ENCODE measurements at places on chromosomes 1 and 21.

DNA sequence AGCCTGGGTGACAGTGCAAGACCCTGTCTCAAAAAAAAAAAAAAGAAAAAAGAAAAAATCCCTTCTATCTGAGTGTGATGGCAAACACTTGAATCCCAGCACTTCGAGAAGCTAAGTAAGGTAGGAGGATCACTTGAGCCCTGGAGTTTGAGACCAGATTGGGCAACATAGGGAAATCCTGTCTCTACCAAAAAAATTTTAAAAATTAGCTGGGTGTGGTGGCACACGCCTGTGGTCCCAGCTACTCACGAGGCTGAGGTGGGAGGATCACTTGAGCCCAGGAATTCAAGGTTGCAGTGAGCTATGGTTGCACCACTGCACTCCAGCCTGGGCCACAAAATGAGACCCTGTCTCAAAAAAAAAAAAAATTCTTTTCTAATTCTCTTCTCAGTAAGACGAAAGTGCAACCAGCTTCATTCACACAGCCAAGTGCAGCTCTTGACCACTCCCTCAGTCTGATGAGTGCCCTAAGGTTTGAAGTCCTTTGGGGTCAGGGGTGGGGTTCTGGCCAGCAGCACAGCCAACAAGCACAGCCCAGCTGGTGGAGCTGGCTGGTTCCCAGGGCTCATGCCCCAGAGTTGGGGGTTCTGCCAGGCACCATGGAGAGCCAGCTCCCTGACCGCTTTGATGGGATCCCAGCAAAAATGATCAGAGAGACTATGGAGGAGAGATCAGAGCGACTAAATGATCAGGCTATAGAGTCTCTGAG, 8.0 kb downstream of the SLC2A5 start:
- no peak for DNase-seq

- DNase-seq = no peak
Observed at GRCh38 chr1:167165948-167166689, 54.6 kb upstream of the POU2F1 start.

DNA sequence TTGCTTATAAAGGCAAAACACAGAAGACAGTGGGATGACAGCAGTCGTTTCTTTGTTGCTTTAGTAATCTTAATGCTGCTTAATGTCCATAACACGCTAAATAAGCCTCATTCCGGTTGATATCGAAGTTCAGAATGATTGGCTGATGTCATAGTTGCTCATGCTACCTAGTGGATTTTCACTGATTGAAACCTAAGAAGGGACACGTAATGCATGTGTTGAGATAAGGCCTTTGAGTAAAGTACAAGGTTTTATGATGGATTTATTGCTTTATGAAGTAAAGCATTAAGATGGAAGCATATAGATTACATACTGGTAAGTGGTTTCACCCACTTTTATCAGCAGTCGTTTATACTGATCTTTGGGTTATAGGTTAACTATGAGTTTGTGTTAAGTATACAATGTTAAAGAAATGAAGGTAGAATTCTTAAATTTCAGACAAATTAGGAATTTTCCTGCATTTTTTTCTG, 25.1 kb downstream of the IARS2 start:
- no peak for DNase-seq

DNA sequence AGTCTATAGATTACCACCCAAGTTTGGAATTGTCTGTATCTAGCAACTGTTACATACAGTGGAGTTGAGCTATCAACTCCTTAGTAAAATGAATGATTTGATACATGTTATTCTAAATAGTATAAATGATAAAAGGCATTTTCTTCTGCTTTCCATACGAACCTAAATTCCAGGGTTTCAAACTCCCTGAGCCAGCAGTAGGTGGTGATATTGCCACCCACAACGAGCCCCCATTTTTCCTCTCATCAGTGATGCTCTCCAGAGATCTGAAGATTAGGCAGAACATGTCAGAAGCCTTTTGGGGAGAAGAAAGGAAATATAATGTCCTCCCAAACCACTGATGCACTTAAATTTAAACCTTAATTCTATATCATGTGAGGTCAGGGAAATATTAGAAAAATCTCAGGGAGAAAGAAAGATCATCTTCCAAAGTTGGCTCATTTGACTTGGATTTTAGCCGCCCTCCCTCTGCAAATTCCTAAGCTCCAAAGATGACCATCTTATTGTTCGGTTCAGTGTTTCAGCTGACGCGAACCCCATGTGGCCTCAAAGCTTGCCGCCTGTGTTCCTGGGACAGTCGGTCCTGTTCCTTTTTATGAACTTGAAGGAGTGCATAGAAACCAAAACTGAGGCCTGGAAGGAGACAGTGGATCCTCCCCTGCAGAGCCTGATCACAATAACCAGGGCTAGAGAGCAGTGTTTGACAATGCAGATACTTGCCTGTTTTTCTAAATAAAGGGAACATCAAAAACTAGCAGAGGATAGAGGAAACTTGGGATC, 2.3 kb downstream of the EVA1C start:
- DNase-seq = no peak

- no peak for DNase-seq
Observed at GRCh38 chr1:147757015-147757990, 3.1 kb downstream of the GJA5 start.

DNA sequence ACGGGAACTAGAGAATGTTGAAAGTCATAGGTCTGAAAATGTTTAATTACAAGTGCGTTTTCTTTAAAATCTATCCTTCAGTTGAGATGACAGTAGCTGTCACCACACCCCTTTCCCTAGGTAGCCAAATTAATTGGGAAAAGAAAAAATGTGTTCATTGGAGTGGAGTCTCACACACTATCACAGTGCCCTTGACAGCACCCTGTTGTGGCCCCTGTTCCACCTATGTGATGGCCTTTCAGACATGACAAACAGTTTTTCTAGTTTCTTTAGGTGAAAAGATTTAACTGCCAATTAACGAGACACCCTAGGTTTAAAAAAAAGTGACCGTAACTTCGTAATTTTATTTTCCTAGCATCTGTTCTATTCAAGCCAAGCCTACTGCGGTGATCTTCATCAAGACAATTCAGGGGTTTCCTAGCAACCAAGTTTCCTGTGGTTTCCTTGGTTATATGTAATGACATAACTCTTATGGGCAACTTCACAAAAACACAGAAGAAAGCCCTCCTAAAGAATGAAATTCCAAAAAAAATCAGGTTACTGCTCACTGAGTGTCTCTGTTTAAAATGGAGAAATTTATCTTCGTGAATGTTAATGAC, 298.3 kb downstream of the PDE4B start:
- DNase-seq = no peak

- DNase-seq = no peak
Observed at GRCh38 chr21:32364387-32364786, 28.4 kb downstream of the URB1 start.

GRCh38 chr1:152067150-152067549, 21.7 kb downstream of the TCHHL1 start:
- DNase-seq = no peak

- DNase-seq = no peak
Observed at GRCh38 chr21:46375560-46376230, 51.7 kb downstream of the PCNT start.

DNA sequence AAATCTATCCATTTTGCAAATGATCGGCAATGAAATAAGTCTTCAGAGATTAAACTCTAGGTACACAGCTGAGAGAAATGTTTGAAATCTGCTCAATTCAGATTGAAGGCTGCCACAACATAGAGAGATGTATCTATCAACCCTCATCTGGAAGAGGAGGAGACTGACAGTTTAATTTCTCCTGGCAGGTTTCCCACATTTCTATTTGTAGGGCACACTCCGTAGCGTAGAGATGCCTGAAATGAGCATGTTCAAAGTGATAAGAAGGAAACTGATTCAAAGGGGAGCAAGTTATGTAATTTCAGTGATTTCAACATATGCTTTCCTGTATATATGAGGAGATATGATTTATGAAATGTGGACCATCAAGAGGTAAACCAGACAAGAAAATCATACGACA, 44.1 kb downstream of the NIBAN1 start:
- DNase-seq = no peak

GRCh38 chr1:218049641-218050040, 235.5 kb upstream of the RRP15 start:
- DNase-seq = no peak

DNA sequence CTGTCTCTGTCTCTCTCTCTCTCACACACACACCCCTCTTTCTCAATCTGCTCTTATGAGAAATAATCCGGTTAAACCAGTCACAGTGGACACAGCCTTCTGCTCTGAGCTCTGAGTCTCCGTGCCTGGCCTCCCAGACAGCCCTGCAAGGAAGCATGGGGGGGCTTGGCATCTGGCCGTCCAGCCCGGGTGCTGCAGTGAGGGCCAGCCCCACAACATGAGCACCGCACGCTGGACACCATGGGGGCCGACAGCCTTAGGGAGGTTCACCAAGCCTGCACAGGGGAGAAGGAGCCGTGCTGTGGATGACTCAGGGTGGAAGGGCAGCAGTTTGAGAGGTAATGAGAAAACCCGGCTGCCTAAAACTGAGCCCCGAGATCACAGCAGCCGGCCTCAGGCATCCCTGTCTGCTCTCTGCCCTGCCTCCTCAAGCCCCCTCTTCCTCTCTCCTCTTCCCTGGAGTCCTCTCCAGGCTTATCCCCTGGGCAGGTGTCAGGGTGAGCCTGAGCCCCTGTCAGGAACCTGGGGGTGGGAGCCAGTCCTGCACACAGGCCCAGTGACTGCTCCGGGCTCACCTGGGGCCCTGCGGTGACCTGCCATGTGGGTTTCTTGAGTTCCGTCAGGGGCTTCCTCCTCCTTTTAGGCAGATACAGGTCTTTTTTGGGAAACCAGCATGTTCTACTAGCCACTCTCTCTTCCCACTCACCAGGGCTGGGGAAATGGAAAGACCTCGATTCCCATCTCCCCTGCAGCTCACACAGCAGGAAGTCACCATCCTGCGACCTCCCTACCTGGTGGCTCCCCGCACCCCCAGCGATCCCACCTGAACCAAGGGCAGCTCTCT, 92.8 kb downstream of the ITPKB start:
- DNase-seq = no peak

- DNase-seq = no peak
Observed at GRCh38 chr1:185337246-185337645, 20.2 kb upstream of the IVNS1ABP start.

- DNase-seq = no peak
Observed at GRCh38 chr1:40810927-40811326, 27.3 kb downstream of the KCNQ4 start.

GRCh38 chr1:39996396-39997004, 41.6 kb downstream of the MFSD2A start:
- DNase-seq = no peak

GRCh38 chr1:178093951-178094738, at the start of gene RASAL2:
RASAL2 (plus strand) TSS chr1:178094104; CDS start chr1:178094493, 389 bp downstream.
- DNase-seq = peak; percentile 22

GRCh38 chr1:58346036-58346355, 200.5 kb downstream of the OMA1 start:
- no peak for DNase-seq

DNA sequence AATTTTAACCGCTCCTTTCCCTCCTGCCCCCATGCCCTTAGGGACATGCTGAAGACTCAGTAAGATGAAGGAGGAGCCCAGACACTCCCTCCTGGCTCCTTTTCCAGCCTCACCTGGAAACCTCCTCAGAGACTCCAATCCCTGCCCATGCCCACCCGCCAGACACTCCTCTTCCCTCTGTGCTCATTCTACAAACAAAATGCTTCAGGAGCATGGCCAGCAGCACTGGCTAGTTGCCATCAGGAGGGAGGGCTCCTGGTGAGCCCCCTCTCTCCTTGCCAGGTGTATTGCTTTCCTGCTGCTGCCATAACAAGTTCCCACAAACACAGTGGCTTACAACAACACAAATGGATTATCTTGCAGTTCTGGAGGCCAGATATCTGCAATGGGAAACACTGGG, 126.1 kb downstream of the PSMG1 start:
- no peak for DNase-seq

DNA sequence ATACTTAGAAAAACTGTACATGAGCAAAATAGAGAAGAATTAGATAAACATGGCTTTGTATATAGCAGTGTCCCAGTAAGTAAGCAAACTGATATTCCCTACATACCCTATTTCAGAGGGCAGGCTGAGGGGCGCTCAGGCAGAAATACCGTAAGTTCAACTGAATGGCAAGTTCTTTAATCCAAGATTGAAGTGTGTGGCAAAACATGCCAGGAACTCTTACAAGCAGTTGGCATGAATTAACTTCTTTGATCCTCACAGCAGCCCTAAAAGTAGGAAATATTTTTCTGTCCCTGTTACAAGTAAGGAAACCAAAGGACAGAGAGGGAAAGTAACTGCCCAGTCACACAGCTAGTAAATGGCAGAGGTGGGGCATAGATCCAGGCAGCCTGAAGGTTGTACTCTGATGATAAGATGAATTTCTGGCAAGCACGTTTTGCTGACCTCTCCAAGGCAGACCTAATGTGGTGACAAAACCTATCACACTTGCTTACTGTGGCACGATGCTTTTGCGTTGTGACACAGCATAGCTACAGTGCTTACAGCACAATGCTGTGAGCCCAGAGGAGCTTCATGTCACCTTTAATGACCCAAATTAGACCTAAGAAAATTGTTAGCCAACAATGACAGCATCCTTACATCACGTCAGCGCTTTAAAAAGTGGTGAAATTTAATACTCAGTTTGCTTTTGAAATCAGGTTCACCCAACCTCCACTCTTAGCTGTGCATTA, 35.0 kb upstream of the THEM4 start:
- no peak for DNase-seq

GRCh38 chr1:183365676-183366075, 52.5 kb downstream of the NMNAT2 start:
- no peak for DNase-seq
